Activated CD8-positive, alpha-beta memory T cell treated with anti-CD3 and anti-CD28 coated beads for 1 hour (primary cell): ENCODE measurements at places on chromosomes 2 and 18.

DNA sequence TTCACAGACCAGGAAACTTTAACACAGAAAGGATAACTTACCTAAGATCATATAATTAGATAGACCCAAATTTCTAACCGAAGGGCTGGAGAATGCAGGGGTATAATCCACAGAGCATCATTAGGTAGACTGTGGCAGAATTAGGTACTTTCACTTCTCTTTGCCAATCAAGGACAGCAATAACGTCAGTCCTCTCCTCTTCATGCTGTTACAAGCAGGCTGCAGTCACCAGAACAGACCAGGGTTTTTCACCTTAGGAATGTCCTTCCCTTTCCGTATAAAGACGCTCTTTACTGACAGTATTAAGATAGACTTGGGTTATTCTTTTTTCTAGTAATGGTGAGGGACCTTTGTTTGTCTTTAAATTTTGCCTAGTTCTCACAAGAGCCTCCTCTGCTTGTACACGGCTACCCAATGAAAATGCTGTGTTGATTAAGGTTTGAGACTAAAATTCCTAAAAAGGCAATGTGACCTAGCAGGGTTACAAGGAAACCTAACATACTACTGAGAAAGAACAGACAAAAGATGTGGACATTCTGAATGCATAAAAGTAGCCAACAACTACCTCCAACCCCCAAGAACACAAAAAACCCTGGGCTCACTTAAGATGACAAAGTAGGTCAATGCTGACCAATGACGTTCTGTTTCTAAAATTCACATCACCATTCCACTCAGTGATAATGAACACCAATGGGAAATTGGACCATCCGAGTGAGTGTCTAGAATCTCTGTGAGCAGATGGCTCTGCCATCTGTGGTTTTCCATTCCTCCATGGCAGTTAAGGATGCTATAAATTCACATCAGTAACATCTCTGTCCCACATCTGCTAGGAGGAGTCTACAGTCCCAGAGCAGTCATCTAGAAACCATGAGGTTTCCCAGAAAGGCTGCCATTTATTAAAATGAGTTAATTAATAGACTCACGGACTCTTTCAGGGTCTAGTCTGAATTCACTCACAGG, 2.1 kb downstream of the PDIA6 start:
- no peak for DNase-seq

GRCh38 chr2:138502255-138503086, 901 bp downstream of the SPOPL start:
- no peak for DNase-seq

DNA sequence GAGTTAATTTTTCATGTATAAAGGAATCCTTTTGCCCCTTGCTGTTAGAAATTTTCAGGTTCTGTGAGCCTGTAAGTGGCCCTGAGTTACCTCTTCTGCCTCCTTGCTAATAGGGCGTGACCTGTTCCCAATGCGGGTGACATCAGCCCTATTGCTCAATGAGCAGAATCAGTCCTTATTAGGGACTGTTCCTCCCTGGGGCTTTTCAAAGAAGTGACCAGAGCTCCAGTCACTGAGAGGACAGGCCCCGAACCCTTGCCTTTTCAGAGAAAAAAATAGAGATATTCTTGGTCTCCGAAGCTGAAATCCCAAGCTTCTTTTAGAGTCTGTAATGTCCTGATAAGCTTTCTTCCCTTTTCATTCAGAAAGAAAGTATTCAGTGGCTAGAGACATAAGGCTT, 8.2 kb upstream of the APOB start:
- DNase-seq: no peak

- DNase-seq: no peak
Measured at GRCh38 chr2:608297-608696, 68.9 kb downstream of the TMEM18 start.

- DNase-seq: no peak
Measured at GRCh38 chr18:34583895-34584294, 126.2 kb upstream of the DTNA start.

DNA sequence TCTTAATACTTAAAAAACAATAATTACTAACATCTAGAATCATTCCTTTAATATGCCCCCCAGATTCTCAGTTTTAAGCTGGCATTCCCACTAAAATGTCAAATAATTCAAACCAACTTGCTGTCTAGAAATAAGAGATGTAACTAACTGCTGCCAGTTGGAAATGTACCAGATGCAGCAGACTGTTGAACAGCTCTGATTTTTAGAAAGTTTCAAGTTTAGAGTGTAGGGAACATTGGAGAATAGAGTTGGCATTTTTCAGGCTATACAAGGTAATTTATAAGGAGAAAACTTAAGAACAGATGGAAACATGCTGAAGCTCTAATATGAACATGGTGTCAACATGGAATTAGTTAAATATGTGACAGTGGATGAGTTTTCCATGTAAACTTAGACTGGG, 101.4 kb downstream of the PTRHD1 start:
- no peak for DNase-seq
